ENCODE measurements at places on chromosomes 1 and 21.
A peak's percentile ranks its signal among the peaks of the same experiment; 100 is the strongest.

DNA sequence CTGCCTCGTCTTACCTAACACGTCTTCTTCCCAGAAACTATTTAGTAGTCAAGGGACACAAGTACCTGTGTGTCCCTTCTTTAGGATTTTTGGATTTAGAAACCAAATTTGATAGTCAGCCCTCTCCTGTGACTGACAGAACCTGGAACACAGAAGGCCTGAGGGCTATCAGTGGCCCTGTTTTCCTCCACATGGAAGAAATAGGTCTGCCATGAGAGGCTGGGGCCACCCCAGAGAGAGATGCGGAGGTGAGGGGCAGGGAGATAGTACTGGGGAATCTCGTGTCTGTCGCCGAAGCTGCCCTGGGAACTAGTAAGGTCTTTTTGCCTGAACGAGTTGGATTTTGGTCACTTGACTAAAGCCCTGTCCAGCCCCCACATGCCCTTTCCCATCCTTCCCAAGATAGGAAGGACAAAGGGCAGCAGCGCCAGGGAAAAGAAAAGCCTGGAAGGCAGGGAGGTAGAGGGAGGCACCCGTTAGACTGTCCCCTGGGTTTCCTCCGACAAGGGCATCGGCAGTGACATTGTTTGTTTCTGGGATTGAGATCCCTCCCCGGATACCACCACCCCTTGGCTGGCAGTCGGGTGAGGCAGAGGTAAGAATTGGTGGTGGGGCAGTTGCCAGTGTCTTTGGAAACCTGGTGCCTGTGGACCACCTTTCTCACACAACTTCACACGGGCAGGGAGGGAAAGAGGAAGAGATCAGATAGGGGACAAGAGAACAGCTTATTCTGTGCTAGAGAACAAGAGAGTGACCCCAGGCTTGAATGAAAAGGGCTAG lies 19.8 kb downstream of the SMIM12 start:
- DNase-seq: no peak

GRCh38 chr1:54649130-54649898 lies 7.7 kb downstream of the MROH7 start:
- no peak for DNase-seq

DNA sequence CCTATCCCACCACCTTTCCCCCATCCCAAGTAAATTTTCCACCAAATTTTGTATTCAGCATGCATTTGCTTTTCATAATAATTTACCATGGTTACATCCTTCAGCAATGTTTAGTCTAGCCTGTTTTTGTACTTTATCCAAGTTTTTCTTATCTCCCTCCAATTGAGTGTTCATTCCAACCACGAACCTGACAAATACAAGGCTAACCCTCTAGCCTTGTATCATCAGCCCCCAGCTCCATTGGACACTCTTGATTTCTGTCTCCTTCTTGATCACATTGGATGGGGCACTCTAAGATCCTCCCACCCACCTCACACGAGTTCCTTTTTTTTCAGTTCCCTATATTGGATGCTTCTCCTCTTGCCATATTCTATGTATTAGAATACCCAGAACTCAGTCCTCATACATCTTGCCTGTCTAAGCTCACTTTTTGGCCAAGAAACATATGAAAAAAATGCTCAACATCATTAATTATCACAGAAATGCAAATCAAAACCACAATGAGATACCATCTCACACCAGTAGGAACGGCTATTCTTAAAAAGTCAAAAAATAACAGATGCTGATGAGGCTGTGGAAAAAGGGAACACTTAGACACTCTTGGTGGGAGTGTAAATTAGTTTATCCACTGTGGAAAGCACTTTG lies 40.5 kb upstream of the SLC35F3 start:
- DNase-seq: no peak

DNA sequence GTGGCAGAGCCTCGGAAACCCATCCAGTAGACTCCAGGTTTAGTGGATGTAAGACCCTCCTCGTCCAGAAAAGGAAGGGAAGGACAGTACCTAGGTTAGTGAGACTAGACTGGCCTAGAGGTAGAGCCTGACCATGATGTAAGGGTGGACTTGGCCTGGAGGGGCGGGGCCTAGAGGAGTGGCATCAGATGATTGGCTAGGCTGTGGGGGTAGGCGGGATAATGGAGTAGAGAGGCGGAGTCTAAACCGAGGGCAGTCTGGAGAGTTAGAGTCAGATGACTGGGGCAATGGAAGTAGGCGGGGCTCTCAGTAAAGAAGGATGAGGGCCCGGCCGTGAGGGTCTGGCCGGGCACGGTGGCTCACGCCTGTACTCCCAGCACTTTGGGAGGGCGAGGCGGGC lies 70.1 kb downstream of the EPHB2 start:
- DNase-seq: peak; percentile 34

- no peak for DNase-seq
Measured at GRCh38 chr1:185636848-185637247, 97.3 kb upstream of the HMCN1 start.

DNA sequence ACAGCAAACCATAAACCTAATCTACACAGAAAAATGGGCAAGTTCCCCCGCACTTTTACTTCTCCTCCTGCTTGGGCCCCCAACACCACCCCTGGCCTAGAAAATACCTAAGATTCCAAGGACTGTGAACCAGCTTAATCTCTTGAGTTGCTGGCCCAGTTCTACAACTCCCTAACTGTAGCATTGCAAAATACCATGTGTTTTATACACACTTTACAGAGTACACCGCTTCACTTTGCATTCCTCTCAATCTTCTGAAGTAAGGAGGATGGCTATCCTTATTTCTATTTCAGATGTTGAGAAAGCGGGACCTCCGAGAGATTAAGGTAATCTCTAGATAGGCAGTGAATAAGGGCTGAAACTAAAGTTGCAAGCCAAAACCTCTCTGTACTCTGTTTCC lies 408.3 kb upstream of the NR5A2 start:
- DNase-seq: no peak

DNA sequence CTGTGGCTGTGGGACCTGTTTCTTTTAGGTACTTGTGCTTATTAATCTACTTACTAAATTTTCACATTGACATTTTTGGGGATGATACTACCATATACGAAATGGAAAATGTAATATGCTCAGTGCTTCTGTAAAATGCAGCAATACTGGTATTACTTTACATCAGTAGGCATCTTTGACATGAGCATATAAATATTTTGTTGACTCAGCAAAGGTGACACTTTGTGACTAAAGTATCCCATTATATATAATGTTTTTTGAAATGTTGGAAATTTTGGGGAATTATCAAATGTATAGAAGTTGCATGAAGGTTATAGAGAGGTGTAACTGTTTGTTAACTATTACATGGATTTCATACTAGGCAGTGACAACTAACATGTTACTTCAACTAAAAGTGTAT lies 2.3 kb upstream of the FAM177B start:
- DNase-seq: no peak

DNA sequence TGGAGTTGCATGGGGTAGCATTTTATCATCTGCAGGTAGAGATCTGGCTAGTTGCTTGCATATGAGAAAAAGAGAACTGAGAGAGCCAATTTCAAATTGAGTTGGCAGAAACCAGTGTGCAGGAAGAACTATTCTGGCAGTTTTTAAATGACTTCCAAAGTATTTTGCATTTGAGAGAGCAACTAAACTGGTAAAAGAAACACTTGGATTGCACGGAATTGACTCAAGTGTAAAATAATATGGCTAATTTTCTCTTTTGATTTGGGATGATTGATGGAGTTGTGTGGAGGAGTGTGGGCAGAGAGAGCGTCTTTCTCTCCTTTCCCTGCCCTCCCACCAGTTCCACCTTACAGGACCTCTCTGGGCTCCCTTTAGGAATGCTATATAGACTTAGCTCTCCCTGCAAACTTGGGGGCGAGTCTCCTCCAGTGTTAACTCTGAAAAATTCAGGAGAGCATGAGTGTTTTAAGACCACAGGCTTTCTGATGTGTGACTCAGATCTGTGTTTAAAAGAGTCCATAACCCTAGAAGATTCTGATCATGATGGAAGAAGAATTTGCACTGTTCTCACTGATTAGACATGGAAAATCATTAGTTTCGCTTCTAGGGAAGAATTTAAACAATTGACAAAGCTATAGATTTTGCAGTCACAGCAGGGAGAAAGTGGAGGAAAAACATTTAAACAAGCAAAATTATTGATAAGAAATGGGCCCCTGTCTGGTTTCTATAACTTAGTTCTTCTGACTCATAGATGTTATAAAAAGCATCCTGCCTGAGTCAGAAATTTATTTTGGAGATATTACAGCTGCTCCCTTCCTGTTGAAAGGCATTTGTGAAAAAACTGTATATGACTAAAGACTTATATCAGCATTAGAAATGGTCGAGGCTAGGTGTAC lies 24.9 kb upstream of the CTBS start:
- peak; percentile 73 for DNase-seq

DNA sequence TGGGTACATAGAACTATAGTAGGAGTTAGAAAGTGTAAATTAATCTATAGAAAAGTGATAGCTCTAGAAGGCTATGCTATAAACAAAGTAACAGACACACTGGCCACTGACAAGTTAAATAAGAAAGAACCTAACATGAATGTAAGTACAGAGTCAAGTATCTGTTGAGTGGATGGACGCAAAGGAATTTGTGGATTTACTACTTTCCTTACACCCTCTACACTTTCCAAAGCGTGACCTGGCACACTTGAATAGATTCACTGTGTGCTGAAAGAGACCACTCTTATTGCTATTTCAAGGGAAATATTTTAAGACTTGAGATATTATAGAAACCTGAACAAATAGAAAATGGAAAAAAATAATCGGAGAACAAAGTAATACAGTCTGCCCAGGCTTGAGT lies 142.8 kb upstream of the SAMSN1 start:
- no peak for DNase-seq

- DNase-seq: peak; percentile 84
Measured at GRCh38 chr1:6743189-6744101, 41.8 kb upstream of the CAMTA1 start.

DNA sequence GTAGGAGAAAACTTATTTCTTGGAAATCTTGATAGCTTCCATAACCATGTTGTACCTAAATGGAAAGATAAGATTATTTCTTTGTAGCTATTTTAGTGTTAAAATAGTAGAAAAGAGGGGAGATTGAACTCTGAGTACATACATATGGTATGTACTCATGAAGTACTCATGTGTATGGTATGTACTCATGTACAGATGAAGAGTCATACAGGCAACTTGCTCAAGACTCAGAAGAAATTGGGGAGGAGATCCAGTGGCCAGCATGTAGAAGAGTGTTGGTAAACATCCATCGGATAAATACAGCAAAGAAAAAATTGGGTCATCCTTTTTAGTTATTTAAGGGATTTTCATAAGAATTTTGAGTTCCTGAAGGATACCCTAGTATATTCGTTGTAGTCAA lies 29.0 kb downstream of the MDM4 start:
- DNase-seq: no peak

GRCh38 chr1:41683681-41684500 lies 199.4 kb upstream of the EDN2 start:
- no peak for DNase-seq

GRCh38 chr1:28249013-28249865 lies 10.1 kb upstream of the SESN2 start:
- peak; percentile 78 for DNase-seq

GRCh38 chr1:87348341-87349019 lies 19.8 kb downstream of the LMO4 start:
- no peak for DNase-seq

DNA sequence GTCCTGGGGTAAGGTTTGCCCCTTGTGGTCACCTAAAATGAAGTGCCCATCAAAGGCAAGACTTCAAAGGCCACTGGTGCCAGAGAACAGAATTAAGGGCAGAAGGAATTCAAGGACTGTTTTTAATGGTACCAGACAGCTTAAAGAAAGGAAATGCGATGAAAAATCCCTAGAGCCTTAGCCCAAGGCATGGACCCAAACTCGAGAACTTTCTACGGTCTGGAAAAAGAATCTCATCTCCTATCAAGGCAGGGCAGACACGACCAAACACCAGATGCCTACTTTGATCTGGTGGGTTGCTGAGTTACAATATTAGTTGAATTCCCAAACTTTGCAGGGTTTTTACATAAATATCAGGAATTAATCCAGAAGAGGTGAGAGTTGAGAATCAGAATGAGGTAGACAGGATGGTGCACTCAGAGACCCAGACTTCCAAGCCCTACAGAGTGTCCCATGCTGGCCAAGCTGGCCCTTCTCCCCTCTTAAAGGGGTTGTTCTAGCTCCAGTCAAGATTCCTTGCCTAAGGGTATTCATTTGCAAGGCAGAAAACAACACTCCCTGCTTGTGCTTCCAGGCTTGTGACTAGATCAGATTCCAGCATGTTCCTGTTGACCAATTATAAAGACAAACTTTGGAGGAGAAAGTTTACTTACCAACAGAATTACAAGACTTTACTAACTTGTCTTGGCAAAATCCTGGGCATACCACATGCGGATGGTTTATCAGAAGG lies 48.0 kb downstream of the EDN2 start:
- DNase-seq: no peak

- no peak for DNase-seq
Measured at GRCh38 chr1:114379358-114379757, 131.6 kb downstream of the TRIM33 start.

- DNase-seq: no peak
Measured at GRCh38 chr21:15219039-15219438, 154.2 kb upstream of the NRIP1 start.

DNA sequence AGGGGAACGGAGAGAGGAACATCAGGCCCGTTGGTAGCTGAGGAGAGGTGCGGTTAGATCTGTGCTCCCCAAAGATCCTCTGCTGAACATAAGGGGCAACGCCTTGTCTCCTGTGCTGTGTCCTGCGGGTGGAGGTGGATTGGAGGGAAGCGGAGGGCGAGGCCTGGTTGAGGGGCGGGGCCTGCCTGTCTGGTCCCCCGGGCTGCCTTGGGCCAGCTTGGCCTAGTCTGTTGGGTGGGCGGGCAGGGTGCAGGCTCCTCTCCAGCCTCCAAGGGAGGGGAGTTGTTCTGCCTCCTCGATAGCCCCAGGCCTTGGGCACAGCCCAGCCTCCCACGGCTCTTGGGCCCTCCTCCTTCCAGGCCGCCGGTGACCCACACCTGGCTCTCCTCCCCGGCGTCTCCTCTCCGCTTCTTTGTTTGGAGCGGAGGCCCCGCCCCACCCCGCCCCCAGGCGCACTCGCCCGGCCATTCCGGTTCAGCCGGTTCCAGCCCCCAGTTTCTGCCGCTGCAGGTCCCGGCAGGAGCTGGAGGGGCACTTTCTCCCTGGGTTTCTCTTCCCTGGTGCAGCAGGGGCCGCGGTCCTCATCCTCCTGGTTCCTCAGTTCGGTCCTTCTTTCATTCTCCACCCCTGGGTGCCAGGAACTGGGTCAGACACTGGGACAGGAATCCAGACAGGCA lies 19.4 kb downstream of the PTPRF start:
- DNase-seq: no peak

DNA sequence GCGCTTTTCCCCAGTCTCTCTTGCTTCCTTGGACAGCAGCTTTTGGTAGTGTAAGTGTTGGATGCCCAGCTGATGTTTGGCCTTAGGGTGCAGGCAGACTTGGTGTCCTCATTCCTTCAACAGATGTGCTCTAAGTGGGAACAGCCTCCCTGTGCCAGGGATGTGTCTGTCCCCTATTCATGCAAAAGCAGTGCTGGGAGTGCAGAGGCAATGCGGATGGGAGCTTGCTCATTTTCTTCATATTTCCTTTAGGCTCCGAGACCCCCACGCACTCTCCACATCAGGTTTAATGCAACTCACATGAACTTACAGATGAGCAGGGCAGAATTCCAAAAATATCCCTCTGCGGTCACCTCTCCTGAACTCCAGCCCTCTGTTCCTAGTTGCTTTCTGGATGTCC lies 96.1 kb downstream of the IER5 start:
- DNase-seq: no peak

- DNase-seq: peak; percentile 76
Measured at GRCh38 chr1:17438318-17439249, 893 bp downstream of the RCC2 start.

Measured in astrocyte of the hippocampus (primary cell).